ENCODE measurements at places on chromosomes 1 and 21.

DNA sequence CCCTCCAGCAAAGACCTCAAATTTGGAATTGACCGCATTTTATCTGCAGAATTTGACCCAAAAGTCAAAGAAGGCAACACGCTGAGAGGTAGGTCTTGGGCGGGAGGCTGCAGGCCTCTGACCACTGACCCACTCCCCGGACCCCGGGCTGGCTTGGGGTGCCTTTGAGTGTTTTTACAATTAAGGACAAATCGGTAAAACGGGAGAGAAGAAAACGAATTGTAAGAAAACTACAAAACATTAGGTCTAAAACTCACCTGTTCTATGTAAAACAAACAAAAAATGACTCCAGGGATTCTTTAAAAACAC is 1.1 kb downstream of the HLX start:
- DNase-seq, result no peak

GRCh38 chr1:105678334-105678733 is 1378.1 kb upstream of the PRMT6 start:
- no peak for DNase-seq

- no peak for DNase-seq
Observed at GRCh38 chr21:39004634-39005501, 178.4 kb downstream of the PSMG1 start.

GRCh38 chr1:161803181-161803580 is 37.1 kb downstream of the ATF6 start:
- no peak for DNase-seq

DNA sequence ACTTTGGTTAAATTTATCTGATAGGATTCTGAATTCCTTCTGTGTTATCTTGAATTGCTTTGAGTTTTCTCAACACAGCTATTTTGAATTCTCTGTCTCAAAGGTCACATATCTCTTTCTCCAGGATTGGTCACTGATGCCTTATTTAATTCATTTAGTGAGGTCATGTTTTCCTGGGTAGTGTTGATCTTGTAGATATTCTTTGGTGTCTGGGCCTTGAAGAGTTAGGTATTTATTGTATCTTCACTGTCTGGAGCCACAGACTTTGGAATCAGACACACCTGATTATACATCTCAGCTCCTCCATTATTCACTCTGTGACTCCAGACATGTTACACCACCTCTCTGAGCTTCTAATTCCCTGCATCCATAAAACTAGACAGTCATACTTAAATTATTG is 34.2 kb upstream of the ETS2 start:
- no peak for DNase-seq

- no peak for DNase-seq
Observed at GRCh38 chr21:42051788-42052187, 19.3 kb upstream of the UMODL1 start.

DNA sequence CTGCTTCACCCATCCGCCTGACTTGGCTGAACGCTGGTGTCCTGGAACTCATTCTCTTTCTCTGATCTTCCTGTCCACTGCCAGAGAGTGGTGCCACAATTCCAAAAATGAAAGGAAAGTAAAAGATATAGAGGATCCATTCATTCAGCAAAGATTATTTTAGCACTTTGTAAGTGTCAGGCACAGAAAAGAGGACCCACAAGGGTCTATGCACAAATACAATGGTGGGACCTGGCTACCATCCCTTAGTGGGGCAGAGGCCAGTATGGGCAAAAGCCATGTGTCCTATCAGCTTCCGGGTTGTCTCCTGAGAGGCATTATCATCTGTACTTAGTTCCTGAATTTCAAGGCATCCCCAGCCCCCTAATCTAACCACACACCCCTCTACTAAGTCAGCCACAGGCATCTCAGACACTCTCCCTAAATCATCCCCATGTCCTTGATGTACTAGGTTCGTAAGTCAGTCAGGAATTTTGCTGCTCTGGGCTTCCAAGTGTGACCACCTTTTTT is 19.0 kb downstream of the SSR2 start:
- no peak for DNase-seq

GRCh38 chr1:117679299-117679698 is 73.5 kb downstream of the TENT5C start:
- DNase-seq, result no peak

GRCh38 chr1:33350611-33351280 is 29.8 kb upstream of the A3GALT2 start:
- DNase-seq, result no peak

DNA sequence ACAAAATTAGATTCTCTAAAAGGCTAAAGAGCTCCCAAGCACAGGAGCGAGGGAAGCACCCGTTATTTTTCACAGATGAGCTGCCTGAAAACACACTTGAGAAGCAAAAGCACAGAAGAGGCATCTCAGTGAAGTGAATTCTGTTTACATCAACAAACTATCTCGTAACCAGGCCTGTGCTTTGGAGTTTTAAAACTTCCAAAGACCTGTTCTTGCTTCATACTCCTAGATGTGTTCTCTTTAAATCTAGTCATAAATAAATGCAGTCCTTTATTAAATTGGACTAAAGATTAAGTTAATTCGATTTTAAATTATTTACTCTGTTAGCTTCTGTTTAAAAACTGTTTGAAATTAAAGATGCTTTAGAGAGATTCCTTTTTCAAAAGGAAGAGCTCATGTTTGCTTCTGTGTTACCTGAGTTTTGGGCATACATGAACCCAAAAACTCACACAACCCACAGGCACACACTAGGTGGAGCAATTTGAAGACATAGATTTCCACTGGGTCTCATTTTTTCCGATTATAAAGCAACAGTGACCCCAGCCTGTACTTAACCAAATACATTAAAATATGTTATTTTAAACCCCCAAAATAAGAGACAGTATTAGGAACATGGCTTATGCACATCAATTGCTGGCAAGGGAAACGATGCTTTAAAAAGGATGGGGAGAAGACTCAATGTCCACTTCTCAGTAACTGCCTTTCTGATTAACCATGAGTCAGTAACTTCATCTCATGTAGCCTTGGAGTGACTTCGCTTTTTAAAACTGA is 648.2 kb downstream of the SMYD3 start:
- no peak for DNase-seq

GRCh38 chr1:211335522-211336157 is 9.0 kb downstream of the TRAF5 start:
- no peak for DNase-seq

DNA sequence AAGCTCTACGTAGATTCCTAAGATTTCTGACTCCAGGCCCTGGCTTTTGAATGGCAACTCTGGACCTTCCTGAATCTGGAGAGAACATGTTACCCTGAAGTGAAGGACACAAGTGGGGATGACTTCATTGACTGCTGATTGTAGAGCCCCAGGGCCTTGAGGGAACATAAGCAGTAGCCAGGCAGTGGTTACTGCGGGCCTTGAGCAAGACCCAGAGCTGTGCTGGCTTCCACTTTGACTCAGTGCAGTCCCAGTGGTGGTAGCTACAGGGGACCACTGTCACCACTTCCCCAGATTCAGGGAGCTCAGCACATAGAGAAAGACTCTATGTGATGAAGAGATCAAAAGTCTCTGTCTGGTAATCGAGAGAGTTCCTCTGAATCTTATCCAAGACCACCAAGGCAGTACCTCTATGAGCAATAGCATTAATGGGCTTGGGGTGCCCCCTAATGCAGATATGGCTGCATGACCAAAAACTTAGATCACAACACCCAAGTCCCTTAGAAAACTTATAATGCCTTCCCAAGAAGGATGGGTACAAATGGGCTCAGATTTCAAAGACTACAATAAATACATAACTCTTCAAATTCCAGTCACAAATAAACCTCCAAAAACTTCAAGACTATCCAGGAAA is 1278.3 kb downstream of the AMY1C start:
- DNase-seq, result no peak

DNA sequence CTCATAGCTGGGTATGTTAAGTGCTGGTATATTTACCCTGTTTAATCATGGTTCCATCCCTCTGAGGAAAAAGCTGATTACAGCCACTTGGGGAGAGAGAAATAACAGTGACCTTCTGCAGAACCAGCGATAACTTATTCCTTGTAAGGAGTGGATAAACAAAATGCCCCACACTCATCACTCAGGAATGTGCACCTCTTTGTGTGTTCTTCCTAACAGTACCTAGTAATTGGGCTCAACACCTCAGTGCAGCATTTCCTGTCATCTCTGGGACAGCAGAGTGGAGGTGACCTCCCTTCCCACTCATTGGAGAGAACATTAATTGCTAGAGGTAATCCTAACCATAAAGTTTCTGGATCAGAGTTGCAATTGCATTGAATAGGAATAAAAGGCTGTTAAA is 112.5 kb upstream of the F3 start:
- no peak for DNase-seq

GRCh38 chr21:42056996-42057689 is 14.0 kb upstream of the UMODL1 start:
- DNase-seq, result no peak

GRCh38 chr1:1206376-1206965 is at the start of gene TNFRSF18:
Gene TNFRSF18, minus strand, starts transcription at chr1:1206592. Its CDS starts 21 bp downstream, at chr1:1206571.
- no peak for DNase-seq

DNA sequence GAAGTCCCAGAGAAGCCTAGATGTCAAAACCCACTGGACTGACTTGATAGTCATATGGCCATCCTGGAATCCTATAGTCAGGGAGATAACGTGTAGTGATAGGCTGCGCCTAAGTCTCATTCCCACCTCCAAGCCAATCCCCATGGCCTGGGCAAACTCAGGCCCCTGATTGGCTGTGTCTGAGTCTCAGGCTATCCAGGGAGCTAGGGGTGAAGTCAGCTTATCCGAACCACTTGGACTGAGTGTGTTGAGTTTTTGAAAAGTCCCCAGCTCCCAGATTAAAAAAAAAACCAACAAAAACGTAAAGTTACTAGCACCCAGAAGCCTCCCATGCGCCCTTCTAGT is 51.6 kb downstream of the PIK3CD start:
- no peak for DNase-seq

- no peak for DNase-seq
Observed at GRCh38 chr1:7247158-7247557, 461.9 kb downstream of the CAMTA1 start.

GRCh38 chr21:38925923-38926322 is 120.2 kb downstream of the ETS2 start:
- DNase-seq, result no peak

GRCh38 chr1:87246436-87246835 is 82.2 kb upstream of the LMO4 start:
- no peak for DNase-seq

DNA sequence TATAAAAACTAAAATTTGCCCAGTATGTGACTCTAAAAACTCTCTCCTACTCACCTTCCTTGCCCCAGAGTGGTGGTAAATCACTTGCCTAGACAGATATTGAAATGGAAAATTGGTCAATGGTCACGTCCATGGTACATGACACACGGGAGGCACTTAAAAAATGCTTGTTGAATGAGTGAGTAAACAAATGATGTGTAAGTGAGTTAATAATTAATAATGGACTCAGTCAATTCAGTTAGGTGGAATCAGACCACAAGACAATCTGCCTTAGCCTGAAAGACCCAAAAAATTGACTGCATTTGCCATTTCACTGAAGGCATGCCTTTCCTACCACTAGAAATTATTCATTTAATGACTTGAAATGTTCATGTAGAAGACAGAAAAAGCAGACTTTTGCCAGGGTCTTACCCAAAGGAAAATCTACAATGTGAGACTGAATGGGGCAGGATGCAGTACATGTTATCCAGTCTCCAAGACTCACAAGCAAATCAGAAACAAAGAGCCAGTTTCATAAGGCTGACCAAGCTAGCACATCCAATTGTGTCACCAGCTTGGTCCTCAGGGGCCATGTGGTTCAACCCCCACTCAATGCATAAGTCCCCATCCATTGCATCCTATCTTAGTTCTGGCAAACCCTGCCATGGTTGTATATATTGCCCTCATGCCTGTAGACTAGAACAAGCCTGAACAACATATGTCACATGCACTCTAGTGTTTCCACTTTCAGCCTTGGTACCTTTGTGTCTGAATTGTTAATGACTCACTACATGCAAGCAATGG is 73.6 kb downstream of the TBX15 start:
- DNase-seq, result no peak

GRCh38 chr21:45834821-45835293 is 146.7 kb upstream of the COL6A1 start:
- no peak for DNase-seq

DNA sequence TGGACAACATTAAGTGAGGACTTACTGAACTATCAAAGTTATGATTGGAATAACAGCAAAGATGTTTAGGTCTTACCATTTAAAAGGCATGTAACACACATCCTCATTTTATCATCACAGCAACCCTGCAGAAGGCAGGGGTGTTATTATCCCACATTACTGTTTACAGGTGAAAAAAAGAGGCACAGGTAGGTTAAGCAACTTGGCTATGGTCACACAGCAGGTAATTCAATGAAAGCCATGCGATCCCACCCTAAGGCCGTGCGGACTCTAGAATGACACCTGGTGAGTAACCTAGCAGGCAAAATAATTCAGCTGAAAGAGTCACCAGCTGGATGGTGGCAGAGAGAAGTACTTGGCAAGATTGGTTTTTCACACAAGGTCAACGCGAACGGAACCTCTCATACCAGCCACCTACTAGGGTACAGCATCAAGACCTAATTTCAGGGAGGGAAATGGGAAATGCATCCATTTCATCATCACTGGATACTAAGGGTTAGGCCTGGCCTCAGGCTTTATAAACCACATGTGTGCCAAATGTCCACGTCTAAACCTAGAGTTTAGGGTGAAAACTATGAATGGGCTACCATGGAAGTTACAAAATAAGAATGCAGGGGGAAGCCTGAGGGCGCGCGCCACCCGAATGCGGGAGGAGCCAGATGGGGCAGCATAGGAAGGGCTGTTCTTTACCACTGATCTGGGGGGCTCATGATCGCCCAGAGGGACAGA is 85.3 kb downstream of the SLC66A1 start:
- no peak for DNase-seq

- no peak for DNase-seq
Observed at GRCh38 chr1:69524015-69524414, 43.7 kb upstream of the LRRC7 start.

- DNase-seq, result no peak
Observed at GRCh38 chr1:40392221-40392620, 18.7 kb downstream of the SMAP2 start.

Measured in left renal cortex interstitium (tissue), 4 donors.